ENCODE measurements at places on chromosomes 12 and 14.

- DNase-seq, result no peak
Measured at GRCh38 chr14:73238424-73238852, 1.1 kb downstream of the PAPLN start.

DNA sequence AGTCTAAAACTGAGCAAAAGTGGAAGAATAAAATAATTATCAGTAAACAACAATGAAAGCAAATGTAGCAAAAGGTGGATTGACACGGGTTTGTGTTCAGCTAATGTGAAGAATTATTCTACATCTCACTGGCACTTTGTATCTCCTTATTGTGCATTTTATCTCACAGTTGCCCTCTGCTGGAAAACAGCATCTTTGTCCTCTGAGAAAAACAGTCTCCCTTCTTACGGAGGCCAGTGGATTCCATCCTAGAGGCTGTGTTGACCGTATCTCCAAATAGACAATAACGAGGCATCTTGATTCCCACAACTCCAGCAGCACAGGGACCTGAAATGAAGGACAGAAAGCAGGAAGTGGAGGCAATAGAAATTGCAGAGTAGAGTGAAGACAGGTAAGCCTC is 51.3 kb upstream of the PLBD1 start:
- DNase-seq, result no peak

GRCh38 chr12:104733717-104734175 is 224.3 kb downstream of the SLC41A2 start:
- DNase-seq, result no peak

GRCh38 chr12:27451036-27451825 is 4.7 kb downstream of the SMCO2 start:
- no peak for DNase-seq

DNA sequence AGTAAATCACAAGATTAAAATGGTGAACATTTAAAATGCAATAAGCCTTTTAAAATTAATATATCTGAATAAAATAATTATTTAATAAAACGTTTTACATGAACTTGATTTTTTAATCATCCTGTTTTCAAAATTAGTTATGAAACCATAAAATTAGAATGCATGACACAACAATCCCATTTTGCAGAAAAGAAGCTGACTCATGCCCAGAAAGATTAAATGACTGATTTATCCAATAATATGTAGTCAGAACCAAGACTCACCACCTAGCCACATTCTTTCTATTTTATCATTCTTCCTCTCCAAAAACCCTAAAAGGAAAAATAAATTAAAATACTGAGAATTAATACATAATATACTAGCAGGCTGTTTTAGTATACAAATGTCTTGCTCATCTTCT is 83.0 kb upstream of the LGR5 start:
- DNase-seq, result no peak

DNA sequence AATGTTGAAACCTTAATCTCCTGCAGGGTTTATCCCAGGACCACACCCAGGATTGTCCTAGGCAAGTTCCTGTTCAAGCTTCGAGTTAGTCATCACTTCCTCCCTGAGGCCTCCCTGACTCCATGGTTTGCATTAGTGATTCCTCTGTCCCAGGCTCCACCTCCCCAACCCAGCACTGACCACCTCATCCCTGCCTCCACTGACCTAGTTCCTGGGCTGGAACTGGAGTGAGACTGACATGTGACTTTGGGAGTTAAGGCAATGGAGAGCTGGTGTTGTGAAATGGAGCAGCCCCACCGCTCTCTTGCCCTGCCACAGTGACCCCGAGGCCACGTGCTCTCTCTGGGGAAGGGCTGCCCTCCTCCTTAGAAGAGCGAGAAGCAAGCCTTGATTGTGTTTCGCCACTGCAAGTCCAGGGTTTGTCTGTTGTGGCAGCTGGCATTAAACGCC is 15.8 kb upstream of the DTX1 start:
- no peak for DNase-seq

- no peak for DNase-seq
Measured at GRCh38 chr14:34616360-34616759, 13.6 kb downstream of the SNX6 start.
